ENCODE measurements at places on chromosomes 1 and 21.

DNA sequence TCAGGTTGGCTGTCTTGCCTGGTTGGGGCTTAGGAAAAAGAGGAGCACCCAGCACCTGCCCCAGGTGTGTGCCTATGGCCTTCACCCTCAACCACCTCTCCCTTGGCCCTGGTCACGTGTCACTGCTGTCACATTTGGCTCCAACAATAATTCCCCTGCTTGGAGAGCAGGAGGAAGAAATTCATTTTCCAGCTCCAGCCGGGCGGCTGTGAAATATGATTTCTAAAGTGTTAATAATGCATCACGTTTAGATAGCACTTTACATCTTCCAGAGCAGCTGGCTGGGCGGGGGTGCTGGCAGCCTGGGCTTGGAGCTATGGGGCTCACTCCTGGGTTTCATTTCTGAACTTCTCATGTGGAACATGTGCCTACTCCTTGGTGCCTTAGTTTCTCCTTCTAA lies 63.1 kb downstream of the KIRREL1 start:
- no peak for DNase-seq

- DNase-seq: no peak
Measured at GRCh38 chr1:68181165-68181556, 51.2 kb downstream of the WLS start.

DNA sequence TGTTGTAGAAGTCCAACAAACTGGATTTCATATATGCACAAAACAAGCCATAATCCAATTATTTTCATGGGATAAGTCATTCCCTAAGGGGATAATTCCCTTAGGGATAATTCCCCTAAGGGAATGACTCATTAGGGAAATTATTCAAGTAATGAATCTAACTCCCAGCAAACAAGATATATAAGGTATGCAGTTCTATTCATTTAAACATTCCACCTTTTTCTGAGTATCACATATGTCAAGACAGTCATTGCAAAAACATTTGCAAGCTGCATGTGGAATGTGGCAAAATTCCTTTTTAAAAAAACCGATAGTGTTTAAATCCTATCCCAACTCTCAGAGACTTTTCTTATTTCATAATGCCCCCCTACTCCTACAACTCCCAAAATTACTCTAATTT lies 131.2 kb downstream of the AKT3 start:
- no peak for DNase-seq

DNA sequence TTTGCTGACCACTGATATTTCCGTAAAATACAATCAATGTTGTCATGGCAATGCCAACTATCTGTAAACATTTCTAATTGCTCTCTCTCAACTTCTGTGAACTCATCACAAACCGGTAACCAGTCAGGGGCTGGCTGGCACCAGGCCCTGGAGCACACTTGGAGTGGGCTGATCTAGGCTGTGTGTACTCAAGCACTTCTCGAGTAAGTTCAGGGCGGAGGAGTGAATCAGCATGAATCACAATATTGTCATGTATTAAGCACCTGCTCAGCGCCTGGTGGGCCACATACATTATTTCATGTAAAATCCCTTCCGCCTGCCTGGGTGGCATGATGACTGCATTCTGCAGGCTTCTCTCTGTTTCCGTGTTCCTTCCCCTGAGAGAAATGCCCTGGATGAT lies 212.4 kb downstream of the FOXD2 start:
- no peak for DNase-seq

DNA sequence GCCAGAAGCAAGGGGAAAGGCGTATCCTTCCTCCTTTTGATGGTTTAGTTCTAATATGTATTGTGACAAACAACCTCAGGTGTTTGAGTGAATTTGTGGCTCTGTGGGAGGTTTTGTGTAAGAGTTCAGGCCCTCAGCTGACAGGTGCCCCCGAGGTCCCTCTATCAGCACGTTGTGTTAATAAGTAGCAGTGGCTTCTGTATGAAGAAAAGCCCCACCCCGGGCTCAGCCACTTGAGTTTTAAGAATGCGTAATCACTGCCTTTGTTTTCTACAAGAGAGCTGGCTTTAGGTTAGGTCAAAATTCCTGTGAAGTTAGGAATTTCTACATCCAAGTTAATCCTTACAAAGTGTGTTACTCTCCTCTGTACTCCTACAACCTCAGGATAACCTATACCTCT lies 92.4 kb upstream of the PGBD5 start:
- DNase-seq: peak; percentile 8

DNA sequence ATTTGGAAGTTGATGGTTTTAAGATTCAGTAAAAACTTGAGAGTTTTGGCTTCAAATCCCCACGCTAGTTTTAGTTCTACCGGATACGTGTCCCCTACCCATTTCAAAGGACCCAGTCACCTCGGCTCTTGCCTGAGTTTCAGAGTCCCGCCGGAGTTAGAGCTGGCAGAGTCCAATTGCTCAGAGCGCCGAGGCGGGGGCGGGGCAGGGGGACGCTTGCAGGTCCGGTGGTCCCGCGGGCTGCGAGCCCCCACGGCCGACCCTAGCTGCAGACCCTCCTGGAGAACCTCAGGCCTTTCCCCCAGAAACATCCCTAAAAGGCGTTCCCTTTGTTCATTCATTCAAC lies 765 bp upstream of the VPS45 start:
- no peak for DNase-seq

DNA sequence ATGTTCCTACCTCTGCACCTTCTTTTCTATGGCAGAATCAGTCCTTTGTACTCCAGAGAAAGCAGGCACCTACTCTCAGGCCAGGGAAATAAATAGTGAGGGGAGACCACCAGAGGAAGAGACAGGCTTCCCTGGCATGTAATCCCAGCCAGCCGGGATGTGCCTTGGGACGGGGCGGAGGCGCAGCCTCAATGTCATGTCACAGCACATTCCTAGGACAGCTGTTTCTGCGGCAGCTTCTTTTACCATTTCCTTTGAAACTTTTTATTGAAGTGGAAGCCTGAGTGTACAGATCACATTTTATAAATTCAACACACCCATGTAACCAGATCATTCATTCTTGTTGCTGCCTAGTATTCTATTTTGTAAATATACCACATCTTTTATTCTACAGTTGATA lies 67.9 kb upstream of the ZNF326 start:
- no peak for DNase-seq

DNA sequence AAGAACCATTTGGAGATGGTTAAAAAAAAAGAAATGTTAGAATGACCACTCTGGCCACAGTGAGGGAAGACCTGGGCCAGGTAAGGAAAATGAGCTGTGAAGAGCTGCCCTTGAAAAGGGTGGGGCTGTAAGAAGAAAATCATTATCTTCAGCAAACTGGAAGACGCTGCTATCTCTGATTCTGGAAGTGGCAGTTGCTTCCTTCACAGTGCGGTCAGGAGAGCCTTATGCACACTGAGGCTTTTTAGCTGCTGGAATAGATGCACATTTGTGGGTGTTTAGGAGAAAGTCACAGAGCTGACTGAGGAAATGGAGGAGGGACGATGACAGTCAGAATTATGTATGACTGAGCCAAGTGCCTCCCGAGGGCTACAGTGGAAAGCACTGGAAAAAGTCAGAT lies 91.6 kb downstream of the TBX19 start:
- DNase-seq: no peak

DNA sequence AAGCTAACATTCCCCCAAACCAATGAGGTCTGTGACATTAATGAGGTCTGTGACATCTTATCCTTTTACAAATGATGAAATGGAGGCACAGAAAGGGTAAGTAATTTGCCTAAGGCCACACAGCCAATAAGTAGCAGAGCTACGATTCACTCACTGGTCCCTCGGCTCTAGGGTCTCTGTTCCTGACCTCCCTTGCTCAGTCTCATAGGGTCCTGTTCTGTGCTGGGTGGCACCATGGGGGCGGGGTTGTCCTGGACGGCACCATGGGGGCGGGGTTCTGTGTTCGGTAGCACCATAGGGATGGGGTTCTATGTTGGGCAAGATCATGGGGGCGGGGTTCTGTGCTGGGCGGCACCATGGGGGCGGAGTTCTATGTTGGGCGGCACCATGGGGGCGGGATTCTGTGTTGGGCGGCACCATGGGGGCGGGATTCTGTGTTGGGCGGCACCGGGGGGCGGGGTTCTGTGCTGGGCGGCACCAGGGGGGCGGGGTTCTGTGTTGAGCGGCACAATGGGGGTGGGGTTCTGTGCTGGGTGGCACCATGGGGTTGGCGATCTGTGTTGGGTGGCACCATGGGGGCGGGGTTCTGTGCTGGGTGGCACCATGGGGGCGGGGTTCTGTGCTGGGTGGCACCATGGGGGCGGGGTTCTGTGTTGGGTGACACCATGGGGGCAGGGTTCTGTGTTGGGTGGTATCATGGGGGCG lies 55.6 kb downstream of the CLSTN1 start:
- no peak for DNase-seq

- DNase-seq: no peak
Measured at GRCh38 chr1:240591564-240591963, 20.4 kb downstream of the GREM2 start.

DNA sequence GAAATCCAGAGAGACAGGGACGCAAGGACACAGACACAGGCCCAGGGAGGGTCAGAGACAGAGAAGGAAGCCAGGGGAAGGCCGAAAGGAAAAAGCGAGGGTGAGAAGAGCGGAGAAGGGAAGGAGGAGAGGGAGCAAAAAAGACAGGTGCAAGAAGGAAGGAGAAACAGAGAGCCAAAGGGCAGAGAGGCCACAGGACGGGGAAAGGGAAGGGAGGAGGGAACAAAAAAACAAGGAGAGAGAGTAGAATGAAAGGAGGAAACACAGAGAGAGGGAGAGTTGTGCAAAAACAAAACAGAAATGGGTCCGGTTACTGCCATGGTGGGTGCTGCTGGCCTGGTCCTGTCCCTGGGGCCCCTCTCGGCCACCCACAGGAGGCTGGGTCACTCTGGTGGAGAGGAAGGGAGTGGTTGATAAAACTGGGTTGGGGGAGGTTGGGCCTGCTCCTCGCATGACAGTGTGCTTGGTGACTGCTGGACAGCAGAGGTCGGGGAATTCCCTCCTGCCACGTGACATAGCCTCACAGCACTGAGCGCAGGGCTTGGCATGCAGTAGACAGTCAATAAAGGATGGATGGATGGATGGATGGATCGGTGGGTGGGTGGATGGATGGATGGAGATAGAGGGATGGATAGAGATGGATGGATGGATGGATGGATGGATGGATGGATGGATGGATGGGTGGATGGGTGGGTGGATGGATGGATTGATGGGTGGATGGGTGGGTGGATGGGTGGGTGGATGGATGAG lies 64.8 kb downstream of the RAP1GAP start:
- DNase-seq: no peak

DNA sequence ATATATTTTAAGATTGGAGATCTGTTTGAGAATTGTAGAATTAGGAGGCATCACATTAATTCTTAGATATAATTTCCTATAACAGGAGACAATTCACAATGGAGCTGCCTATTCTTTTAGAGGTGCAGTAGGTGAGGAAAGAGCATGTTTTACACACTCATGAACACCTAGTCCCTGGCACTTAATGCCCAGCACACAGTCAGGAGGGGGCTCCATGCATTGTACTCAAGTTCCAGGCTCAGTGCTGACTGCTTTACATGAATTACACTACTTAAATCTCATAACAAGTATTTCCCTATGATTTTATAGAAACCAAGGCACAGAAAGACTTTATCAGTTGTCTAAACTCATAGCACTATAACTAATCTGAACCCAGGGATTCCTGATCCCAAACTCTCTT lies 360 bp upstream of the GBP3 start:
- DNase-seq: no peak

DNA sequence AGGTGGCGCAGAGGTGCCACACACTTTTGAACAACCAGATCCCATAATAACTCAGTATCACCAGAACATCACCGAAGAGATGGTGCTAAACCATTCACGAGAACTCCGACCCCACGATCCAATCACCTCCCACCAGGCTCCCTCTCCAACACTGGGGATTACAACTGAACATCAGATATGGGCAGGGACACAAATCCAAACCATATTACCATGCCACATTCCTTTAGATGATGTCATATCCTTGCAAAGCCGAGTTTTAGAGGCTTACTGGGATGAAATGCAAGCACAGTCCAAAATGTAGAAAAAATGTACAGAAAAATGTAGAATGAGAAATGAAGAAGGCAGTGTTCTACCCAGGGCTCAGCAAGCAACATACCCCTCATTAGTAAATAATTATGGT lies 64.7 kb downstream of the SGIP1 start:
- DNase-seq: no peak

DNA sequence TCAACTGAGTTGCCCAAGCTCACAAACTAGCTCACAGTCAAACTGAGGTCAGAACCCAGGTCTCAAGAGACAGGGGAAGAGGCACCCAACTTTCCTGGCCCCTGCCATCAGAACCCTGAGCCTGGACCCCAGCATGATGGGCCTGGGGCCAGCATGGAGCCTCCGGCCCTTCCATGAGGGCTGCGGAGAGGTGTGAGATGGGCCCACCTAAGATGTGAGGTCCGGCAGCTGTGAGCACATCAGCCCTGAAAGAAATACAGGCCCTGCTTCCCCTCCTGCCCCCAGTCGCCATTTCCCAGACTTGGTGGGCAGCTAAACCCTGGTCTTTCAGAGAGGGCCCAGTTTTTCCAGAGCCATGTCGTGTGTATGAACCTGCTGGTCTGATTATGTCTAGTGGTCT lies 30.6 kb downstream of the QSOX1 start:
- DNase-seq: no peak

DNA sequence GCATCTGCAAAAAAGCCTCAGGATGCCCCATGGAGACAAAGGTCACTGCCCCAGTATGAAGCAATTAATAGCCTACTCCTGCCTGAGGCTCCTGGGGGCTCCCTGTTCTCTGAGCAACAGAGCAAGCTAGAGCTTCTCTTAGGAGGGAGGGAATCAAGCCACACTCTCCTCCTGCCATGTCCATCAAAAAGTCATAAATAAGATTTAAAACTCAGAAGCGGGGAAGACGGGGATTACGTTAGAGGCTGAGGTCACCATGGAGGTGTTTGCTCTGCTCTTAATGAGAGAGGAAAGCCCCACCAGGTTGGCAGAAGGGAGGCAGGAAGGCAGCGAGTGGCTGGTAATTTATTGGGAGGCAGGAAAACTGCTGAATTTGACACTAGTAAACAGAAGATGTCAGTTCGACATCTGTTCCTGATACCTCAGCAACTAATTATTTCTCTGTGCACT lies 98.4 kb upstream of the TNR start:
- DNase-seq: no peak

GRCh38 chr1:86741947-86742572 lies 37.7 kb downstream of the SH3GLB1 start:
- DNase-seq: peak; percentile 11

- no peak for DNase-seq
Measured at GRCh38 chr1:97277891-97278654, 556.5 kb downstream of the PTBP2 start.

DNA sequence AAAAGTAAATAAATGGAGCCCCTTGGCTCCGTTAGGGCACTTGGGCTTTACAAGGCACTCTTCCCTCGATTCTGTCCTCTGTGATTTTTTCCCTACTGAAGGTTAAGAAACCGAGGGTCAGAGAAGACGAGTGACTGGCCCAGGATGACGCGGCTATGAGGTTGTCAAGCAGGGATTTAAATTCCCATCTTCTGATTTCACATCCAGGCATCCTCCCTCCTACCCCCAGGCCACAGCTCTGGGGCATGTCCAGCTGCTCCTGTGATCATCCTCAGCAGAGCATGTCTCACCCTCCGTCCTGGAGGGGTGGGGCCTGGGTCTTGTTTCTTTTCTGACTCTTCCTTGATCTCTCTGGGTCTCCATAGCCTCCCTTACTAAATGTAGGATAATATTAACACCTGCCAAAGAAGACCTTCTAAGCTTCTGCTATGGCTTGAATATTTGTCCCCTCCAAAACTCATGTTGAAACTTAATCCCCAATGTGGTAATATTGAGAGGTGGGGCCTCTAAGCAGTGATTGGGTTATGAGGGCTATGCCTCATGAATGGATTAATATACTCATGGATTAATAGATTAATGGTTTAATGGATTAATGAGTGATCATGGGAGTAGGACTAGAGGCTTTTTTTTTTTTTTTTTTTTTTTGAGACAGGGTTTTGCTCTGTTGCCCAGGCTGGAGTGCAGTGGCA lies 4.6 kb downstream of the CRYBG2 start:
- no peak for DNase-seq
